Right atrium auricular region (tissue), 2 donors: ENCODE measurements at places on chromosomes 7 and 10. TPM values are rescaled to one million over a fixed set of nuclear protein-coding genes. Genes with fewer than 3 reads are reported as not detected.

DNA sequence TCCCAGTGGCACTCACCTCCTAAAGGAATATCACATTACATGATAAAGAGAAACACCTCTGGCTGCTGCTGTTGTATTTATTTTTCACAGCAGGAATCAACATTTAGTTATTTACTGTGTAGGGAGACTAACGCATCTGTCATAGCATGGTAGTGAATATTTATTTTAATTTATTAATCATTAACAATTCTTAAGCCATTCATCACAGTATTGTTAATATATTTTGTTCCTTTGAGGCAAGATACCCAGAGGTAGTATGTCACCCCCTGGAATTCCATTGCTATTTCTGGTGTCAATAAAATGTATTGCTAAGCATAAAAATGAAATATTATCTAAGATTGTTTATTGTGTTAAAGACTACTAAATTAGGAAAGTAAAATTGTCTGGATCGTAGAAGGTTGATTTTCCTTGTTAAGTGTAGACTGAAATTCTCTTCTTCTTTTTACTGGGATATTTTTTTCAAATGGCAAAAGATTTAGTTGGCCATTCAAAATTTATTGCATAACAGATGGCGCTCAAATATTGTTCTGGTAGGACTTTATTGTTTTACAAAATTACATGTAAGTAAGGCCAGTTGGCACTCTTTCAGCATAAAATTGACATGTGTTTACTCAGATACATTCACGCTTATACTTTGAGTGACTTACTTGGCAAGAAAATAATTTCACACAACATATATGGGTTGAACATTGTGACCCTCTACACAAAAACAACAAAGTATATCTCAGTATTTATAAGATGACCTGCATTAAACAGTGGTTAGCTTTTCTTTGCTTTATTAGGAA, 1358.7 kb upstream of the SORCS1 start:
- no peak for DNase-seq

DNA sequence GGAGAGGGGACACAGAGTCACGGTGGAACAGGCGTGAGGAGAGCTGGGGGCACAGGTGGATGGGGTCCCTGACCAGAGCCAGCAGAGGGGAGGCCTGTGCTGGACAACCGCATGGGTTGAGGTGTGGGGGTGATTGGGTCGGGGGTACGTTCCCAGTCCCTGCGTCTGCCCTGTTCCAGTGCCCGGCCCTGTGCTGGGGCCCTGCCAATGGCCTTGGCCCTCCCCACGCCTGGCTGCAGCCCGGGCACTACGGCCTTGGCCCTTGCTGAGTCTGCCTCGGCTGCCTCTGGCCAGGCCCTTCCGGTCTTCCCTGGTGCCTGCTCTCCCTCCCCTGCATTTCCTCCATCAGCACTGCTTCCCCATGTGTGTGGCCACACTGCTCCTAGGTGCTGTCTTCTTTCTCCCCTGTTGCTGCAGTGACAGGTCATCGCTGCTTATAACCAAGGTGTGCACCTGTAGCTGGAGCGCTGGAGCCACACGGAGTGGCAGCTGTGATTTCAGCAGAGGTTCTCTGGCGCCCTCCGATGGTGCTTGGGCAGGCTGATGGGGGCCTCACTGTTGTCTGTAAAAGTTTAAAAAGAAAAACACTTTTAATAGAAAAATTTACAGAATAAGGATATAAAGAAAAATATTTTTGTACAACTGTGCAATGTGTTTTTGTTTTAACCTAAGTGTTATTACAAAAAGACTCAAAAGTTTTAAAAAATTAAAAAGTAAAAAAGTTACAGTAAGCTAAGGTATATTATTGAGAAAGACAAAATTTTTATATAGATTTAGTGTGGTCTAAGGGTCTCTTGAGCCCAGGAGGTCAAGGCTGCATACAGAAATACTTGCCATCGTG, 45.2 kb upstream of the BHLHA15 start:
- no peak for DNase-seq

- no peak for DNase-seq
Observed at GRCh38 chr10:61898435-61898778, 3.1 kb upstream of the ARID5B start.

- no peak for DNase-seq
Observed at GRCh38 chr10:71236822-71237682, 24.7 kb downstream of the UNC5B start.

DNA sequence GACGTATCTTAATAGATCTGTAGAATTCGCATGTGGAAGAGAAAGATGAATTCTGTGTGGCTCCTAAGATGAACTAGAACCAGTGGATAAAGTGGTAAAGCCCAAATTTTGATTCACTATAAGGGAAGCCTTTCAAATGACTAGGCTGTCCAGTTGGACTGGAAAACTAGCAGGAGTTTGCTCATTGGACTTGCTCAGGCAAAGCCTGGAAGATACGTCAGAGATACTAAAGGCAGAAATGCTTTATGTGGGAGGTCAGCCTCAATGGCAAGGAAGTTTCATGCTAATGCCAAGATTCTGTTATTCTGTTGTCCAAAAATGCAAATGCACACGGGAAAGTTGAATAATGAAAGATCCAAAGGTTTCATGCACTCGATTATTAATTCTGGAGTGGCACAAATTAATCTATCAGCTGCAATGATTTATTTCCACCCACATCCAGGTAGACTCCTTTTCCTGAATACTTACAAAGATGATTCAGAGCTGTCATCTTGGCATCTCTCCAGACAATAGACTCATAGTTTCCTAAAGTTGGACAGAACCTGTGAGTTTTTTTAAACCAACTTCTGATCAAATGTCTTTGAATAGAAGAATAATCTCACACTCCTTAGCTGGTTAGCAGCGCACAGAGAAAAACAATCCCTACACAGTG, 20.5 kb upstream of the PPP1R3C start:
- no peak for DNase-seq

Gene CTAGE8
- total RNA-seq = not detected
